ENCODE measurements at places on chromosomes 1 and 21.

- no peak overlapping the region for H3K4me3 ChIP-seq
- peaks cover 9% of the 10 kb centered on the region for H3K4me1 ChIP-seq
- H3K27me3 ChIP-seq: no peaks in the 10 kb centered on the region
These were observed 97.1 kb downstream of the DUSP10 start for GRCh38 chr1:221644663-221645258.

GRCh38 chr1:6635910-6636760 is 11.5 kb downstream of the THAP3 start:
- no peak overlapping the region for H3K4me3 ChIP-seq
- H3K27me3 ChIP-seq: no peaks in the 10 kb centered on the region
- no peak overlapping the region for H3K27ac ChIP-seq
- no peak for DNase-seq
- peaks cover 9% of the 10 kb centered on the region for H3K36me3 ChIP-seq

DNA sequence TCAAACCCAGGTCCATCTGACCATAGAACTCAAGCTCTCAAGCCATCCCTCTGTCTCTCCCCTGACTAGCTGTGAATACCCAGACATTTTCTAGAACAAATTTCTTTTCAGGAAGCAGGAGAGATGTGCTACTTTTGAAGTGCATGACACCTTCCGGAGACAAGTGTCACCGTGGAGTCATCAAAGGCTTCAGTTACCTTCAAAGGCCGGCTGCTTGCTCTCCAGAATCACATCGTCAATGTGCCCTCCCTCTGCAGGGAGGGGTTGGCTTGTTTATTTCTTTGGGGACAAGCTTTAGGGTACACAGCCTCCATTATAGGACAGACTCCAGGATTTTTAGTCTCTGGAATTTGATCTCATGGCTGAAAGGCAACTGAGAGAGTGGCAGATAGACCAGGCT is 37.7 kb upstream of the IGSF21 start:
- peaks cover 3% of the 10 kb centered on the region for H3K27me3 ChIP-seq
- DNase-seq: no peak
- no peak overlapping the region for H3K4me3 ChIP-seq
- H3K4me1 ChIP-seq: no peaks in the 10 kb centered on the region
- H3K36me3 ChIP-seq: no peaks in the 10 kb centered on the region

GRCh38 chr1:57897581-57897980 is 473.7 kb upstream of the DAB1 start:
- DNase-seq: no peak
- no peaks in the 10 kb centered on the region for H3K36me3 ChIP-seq
- no peaks in the 10 kb centered on the region for H3K4me1 ChIP-seq
- H3K27me3 ChIP-seq: no peaks in the 10 kb centered on the region
- H3K27ac ChIP-seq: no peak overlapping the region
- no peak overlapping the region for H3K4me3 ChIP-seq

DNA sequence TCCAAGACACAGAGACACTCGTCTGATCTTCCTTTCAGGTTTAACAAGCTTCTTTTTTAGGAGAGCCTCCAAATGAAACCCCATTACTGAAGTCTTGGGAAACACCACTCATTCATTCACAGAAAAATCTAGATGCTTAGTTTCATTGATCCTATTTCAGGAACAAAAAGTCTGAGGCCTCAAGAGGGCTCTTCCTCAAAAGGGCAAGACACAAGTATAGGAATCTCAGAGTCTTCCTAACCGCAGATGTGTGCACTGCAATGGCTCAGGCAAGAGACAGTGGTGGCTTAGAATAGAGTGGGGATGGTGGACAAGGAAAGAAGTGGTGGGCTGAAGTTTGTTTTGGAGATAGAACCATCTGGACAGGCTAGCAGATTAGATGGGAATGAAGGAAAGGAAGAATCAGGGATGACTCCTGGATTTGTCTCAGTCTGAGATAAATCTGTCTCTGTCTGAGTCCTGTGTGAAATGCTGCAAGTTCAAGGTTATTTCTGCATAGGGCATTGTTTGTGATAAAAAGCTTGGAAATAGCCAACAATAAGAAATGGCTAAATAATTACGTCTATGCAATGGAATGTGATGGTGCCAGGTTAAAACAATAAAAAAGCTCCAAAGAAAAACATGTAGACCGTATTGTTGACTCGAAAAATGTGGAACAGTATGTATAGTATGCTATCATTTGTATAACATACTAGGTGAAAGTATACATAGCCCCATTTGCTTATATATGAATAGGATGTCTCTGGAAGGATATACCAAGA is 8.9 kb upstream of the CTSE start:
- no peak overlapping the region for H3K27ac ChIP-seq
- peaks cover 71% of the 10 kb centered on the region for H3K27me3 ChIP-seq
- no peak for DNase-seq
- H3K4me1 ChIP-seq: peaks cover 6% of the 10 kb centered on the region

DNA sequence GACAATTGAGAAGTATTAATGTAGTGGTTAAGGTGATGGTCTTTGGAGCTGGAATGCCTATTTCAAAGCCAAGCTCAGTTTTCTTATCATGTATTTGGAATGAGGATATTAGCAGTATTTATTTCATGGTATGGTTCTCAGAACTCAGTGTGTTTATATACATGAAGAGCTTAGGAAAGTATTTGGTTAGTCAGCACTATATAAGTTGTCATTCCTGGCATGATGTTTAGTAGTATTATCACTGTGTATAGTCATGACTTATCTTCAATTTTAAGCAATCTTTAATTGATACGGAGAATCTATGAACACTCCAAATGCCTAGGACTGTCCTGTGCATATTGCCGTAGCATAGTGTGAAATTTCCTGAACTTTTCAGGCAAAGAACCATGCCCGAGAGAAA is 501.9 kb upstream of the USP24 start:
- no peak overlapping the region for H3K27ac ChIP-seq
- no peaks in the 10 kb centered on the region for H3K4me1 ChIP-seq
- no peak for DNase-seq
- H3K4me3 ChIP-seq: no peak overlapping the region

GRCh38 chr1:224368409-224368808 is 11.7 kb downstream of the CNIH4 start:
- no peak for DNase-seq
- peaks cover 40% of the 10 kb centered on the region for H3K4me1 ChIP-seq
- H3K27me3 ChIP-seq: no peaks in the 10 kb centered on the region

Data from activated CD8-positive, alpha-beta memory T cell treated with anti-CD3 and anti-CD28 coated beads, Interleukin-2, amount 10 ng/mL, durations not matched to agents 7 days and 5 days (primary cell).